ENCODE measurements at places on chromosomes 2 and 18. TPM values are rescaled to one million over a fixed set of nuclear protein-coding genes. Genes with fewer than 3 reads are reported as not detected.

The COBLL1 gene
- total RNA-seq: 2.2 TPM

The TSPYL6 gene
- not detected for total RNA-seq

The STPG4 gene
- not detected for total RNA-seq

The FOXI3 gene
- total RNA-seq: not detected
